ENCODE measurements at places on chromosomes 11 and 22.
A peak's percentile ranks its signal among the peaks of the same experiment; 100 is the strongest.

GRCh38 chr22:45564349-45565030 is 61.8 kb downstream of the FBLN1 start:
- DNase-seq, result no peak

- DNase-seq, result no peak
Measured at GRCh38 chr11:125892071-125892470, 4.6 kb downstream of the HYLS1 start.

- no peak for DNase-seq
Measured at GRCh38 chr11:75737314-75737713, 19.7 kb downstream of the MOGAT2 start.

- peak; percentile 47 for DNase-seq
Measured at GRCh38 chr11:65445604-65446445, 23.2 kb downstream of the NEAT1 start.

GRCh38 chr11:18632841-18633240 is 1.3 kb downstream of the SPTY2D1 start:
- DNase-seq, result no peak

- no peak for DNase-seq
Measured at GRCh38 chr11:3920148-3920852, 64.8 kb downstream of the STIM1 start.

DNA sequence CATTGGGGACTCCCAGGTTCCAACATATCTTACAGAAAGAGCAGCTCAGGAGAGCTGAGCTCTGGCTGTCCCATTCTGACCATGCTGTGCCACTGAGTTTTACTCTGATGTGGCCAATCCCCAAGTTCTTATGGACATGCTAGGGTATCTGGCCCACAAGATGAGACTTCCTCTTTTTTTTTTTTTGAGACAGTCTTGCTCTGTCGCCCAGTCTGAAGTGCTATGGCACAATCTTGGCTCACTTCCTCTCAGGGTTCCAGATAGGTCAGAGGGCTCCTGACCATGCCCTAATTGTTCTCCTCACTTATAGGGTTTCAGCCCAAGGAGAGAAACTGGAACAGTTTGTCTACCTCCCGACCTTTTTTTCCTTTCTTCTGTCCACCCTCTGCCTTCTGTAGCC is 152.3 kb upstream of the CCDC90B start:
- no peak for DNase-seq

DNA sequence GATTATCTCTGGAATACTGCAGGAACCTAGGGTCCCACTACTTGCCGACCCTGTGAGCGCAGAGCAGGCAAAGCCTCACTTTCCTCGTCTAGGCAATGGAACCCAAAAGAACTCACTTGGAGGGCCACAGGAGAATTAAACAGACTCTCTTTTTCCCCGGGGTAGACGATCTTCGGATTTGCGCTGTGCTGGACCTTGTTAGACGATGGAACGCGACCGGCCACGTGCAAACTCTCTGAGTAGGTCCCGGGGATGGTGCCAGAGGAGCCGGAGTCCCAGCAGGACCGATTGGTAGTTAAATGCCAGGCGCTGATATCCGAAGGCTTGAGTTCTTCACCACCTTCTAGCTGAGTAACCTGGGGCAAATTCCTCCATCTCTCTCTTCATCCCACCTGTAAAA is 1.0 kb upstream of the SLC1A2 start:
- DNase-seq, result peak; percentile 59

GRCh38 chr22:41459431-41459830 is 9.1 kb downstream of the PHF5A start:
- DNase-seq, result no peak

GRCh38 chr11:77642228-77642627 is 4.6 kb upstream of the CLNS1A start:
- no peak for DNase-seq

GRCh38 chr22:35174401-35175038 is 82.8 kb upstream of the HMGXB4 start:
- DNase-seq, result peak; percentile 36

GRCh38 chr11:43905813-43906241 is 25.2 kb downstream of the ALKBH3 start:
- no peak for DNase-seq

DNA sequence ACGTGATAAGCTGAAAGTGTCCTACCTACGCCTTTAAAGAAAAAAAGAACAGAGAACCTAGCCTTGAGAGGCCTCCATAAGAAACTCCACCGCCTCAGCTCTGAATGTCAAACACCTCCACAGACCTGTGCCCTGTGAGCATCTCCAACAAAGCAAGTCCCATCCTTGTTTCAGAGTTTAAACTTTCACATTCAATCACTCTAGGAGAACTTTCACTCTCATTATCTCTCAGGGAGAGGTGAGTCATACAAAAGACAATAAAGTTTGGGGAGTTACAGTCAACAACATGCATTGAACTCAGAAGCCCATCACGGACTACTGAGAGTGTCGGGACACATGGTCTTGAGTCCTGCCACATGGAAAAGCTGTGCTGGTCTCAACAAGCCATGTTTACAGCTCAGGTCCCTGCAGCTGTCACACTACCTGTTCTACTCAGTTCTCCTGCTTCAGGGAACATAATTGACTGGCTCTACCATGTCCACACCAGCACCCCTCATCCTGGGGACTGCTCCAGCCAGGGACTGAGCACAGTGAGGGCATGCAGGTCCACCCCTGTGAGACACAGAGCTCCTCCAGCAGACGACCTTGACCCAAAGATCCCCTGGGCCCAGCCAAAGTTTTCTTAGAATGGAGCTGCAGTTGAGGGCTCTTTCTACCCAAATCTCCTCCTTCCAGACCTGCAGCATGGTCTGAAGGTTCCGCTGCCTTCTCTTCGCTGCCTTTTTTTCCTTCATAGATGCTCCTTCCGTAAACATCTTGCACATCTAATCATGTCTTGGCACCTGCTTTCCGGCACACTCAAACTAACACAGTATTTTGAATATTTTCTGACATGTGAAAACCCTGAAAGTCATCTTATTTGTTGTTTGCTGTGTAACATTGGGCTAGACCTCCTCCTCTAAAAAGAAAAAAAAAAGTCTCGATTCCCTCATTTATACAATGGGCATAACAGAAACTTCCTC is 114.9 kb downstream of the ETS1 start:
- no peak for DNase-seq

DNA sequence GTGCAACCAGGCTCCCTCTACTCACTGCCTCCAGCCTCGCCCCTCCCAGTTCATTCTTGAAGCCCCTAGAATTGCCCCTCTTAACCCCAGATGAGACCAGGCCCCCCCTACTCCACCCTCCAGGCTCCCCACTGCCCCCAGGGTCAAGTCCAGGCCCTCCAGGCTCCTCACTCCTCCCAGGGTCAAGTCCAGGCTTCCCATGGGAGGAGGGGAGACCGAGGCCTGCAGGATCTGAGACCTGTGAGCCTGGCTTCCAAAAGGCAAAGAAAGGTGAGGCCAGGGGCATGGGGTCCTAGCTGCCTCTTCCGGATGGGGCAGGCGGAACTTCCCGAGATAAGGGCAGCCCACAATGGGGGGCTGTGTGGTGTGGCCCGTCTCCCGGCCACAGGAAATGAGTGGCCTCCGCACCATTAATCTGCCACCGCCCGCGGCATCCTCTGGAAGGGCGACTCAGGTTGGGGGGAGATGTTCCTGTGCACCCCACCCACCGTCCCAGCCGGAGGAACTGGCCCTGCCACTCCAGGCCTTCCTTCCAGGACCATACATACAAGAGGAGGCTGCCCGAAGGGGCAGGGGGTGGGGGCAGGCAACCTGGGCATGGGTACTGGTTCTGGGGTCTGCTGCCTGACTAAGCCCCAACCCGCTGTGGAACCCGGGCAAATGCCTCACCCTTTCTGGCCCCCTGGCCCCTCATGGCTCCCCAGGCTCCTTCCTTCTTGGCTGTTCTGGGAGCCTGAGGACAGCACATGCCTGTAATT is 35.1 kb upstream of the WNT11 start:
- DNase-seq, result no peak

DNA sequence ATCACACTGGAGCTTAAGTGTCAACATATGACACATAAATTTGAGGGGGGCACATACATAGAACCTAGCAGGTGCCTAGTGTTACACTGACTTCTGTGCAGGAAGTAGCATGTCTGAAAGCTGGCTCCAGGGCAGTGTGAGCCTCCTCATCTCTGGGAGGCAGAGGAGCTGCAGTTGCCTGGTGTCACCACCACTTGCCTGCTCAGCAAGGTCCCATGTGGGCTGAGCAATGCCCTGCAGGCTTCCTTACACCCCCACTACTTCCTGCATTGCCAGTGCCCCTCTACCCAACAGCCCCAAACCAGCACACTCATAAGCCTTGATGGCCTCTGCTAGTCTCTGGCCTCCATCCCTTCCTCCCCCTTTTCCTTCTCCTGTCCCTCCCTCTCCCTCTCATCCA is 165.8 kb downstream of the BUD13 start:
- peak; percentile 60 for DNase-seq

GRCh38 chr11:103085758-103086365 is 6.1 kb downstream of the DCUN1D5 start:
- no peak for DNase-seq

DNA sequence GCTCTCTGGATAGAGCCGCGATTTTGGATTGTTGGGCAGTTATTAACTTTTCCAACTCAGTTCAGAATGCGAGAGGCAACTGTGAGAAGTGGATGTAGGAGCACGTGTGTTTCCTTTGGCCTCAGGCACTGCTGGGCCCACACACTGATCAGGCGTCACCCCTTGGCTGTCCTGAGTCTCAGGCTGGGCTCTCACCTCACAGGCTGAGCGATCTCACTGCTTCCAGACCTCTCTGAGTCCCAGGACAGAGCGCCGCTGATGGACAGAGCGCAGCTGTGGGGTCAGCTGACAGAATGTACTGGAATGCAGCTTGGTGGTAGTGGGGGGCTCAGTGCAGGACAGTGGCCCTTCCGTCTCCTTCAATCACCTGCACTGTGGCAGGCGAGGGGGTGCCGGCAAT is 516.2 kb downstream of the TBC1D22A start:
- DNase-seq, result no peak

DNA sequence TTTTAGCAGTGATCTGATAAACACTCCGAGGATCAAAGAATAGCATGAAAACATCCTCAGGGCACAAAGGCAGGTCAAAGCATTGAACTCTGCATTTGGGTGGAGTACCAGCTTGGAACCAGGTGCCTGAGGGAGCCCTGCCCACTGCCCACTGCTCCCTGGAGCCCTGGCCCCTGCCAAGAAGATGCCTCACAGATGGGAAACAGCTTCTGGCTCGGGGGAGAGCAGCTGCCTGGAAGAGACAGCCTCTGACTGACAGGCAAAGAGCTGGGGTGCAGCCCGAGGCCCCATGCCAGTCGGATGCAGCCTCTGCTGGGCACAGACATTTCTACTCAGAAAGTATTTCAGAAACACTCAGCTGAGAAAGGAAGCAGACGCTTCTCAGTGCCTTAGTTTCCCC is 13.2 kb downstream of the LMO1 start:
- DNase-seq, result no peak

- DNase-seq, result no peak
Measured at GRCh38 chr11:48088682-48089050, 108.3 kb downstream of the PTPRJ start.

GRCh38 chr11:118607401-118608359 is at the start of gene PHLDB1:
Gene PHLDB1, plus strand, starts transcription at chr11:118607615. Its CDS starts 6,222 bp downstream, at chr11:118613837.
- DNase-seq, result peak; percentile 64

DNA sequence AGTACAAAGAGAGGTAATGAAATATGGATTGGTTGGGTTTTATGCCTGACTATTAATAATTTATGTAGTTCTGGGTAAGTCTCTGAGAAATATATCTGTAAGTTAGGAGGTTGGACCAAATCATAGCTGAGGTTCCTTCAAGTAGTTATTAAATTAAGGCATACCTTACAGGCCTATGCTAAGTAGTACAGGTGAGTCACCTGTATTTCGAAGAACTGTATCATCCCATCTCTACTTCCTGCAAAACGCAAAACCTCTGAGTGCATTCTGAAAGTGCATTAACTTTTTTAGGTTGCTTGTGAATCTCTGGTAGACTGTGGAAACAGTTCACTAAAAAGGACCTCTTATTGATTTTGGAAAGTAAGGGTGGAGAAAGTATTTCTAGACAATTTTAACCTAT is 37.1 kb downstream of the APOL5 start:
- no peak for DNase-seq

- no peak for DNase-seq
Measured at GRCh38 chr11:83522911-83523310, 236.7 kb upstream of the CCDC90B start.

DNA sequence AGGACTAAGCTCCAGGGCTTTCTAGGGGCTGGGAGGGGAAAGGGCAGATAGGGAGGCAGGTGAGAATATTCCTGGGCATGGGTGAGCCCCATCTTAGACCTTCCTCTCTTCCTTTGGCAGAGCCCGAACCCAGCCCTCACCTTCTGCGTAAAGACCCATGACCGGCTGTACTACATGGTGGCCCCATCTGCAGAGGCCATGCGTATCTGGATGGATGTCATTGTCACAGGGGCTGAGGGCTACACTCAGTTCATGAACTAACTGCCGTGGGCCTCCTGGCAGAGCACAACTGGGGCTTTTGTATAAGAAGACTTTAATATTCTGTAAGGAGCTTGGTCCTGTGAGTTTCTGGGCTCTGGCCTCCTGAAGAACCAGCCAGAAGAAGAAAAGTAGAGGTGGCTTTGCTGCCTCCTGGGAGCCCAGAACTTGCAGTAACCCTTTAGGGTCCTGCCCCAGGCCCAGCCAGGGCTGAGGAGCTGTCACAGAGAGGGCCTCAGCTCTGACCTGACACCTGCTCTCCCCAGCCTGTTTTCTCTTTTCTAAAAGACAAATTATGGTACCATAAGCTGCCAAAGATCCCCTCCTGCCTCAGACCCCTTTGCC is 22.8 kb downstream of the TREH start:
- DNase-seq, result no peak

- DNase-seq, result no peak
Measured at GRCh38 chr11:46835897-46836296, 10.2 kb downstream of the CKAP5 start.

DNA sequence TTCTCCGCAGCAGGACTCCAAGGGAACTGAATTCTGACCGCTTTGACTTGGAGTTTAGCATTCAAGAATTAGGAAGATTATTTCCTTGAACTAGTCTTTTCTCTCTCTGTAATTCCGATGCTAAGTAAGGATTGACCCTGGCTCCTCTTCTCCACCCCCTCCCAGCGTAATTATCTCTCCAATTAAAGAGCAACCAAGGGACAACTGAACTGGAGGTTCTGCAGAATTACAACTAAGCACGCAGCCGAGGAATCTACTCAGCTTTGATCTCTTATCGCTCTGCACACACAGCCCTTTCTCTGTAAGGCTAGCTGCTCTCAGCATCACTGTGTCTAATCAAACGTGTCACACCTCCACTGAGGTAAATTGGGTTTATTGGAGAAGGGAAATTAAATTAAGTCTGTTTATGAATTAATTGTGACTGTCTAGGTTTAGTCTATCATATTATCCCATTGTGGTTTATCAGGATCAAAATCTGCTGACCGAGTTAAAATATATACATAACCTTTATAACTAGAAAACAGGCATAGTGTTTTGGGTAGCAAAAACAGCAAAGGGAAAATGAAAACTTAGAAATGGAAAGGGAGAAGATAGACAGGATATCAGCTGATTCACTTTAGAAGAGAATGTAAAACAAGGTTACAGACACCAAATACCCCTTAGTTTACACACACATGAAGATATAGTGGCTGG is 241.3 kb upstream of the LARGE1 start:
- DNase-seq, result peak; percentile 30
